ENCODE measurements at places on chromosomes 11 and 22.

DNA sequence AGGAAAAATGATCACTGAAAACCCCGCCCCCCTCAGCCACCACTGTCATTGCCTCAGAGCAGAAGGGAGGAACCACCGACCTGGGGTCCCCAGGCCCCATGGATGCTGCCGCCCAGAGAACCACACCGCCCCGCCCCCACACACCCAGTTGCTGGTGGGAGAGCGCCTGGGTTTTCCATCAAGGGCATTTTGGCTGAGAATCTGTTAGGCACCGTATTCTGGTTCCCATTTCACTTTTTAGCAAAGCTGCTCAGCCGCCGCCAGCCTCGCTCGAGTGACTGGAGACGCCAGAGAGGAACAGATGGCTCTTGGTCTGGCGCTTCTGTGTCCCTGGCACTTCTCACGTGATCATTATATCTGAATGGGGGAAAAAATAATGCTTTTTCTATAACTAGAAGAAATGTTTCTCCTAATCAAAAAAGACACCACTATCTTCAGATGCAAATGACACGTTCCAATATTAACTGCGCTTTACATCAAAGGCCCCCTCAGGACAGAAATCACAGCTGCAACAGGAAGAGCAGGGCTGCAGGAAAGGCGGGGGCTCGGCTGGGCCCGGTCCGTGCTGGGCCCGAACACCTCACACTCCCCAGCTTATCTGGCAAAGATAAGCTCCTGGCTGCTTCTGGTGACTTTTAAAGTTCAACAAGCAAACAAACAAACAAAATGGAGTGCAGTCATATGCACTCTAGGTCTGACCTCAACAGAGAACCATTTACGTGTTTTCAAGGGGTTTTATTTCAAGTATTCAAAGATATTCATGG lies 149.8 kb downstream of the MPPED1 start:
- DNase-seq, result no peak

DNA sequence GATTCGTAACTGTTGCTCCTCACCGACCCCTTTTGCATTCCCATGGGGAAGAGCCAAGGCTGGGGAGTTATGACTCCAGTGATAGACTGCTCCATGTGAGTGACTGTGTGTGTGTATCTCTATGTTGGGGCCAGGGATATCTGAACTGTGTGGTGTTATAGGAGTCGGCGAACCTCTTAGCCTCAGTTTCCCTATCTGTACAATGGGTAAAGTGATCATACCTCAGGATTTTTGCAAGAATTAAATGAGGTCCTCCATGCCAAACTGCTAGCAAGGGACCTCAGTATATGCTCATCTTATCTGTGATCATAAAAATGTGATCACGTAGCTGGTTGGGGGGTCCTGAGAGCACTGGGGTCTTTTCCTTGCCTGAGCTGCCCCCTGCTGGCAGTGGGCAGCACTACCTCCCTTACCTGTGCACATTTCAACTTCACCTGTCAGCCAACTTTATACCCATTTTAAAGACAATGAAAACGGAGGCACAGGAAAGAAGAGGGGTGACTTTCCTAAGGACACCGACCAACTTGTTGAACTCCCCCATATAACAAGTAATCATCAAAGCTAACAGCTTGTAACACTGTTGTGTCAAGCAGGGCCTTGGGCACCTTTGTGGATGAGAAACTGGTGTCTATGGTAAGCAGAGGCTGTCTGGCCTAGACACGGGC lies 1.4 kb upstream of the DPP3 start:
- no peak for DNase-seq

- DNase-seq, result peak; percentile 59
Measured at GRCh38 chr11:126607374-126607773, 251.9 kb downstream of the ST3GAL4 start.

- no peak for DNase-seq
Measured at GRCh38 chr11:62513626-62514025, 33.0 kb downstream of the AHNAK start.

GRCh38 chr11:47189100-47189834 lies 3.0 kb upstream of the PACSIN3 start:
- DNase-seq, result peak; percentile 89

DNA sequence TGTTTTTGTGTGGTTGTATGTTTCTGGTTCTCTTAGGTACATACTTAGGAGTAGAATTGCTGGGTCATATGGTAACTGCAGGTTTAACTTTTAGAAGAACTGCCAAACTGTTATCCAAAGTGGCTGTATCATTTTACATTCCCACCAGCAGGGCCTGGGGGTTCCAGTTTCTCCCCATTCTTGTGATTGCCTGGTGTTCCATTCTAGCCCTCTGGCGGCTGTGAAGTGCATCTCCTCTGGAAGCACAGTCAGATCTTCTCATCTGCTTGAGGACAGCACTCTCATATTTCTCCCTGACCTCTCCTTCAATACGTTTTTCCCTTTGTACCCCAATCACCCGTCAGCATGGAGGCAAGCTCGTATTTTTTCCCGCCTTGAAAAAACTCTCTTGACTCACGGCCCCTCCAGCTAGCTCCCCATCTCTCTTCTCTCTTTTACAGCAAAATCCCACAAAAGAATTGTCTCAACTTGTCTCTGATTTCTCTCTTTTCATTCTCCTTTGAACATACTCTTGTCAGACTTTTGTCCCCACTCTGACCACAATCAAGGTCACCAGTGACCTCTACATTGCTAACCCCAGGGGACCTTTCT lies 56.8 kb upstream of the THY1 start:
- DNase-seq, result peak; percentile 66

DNA sequence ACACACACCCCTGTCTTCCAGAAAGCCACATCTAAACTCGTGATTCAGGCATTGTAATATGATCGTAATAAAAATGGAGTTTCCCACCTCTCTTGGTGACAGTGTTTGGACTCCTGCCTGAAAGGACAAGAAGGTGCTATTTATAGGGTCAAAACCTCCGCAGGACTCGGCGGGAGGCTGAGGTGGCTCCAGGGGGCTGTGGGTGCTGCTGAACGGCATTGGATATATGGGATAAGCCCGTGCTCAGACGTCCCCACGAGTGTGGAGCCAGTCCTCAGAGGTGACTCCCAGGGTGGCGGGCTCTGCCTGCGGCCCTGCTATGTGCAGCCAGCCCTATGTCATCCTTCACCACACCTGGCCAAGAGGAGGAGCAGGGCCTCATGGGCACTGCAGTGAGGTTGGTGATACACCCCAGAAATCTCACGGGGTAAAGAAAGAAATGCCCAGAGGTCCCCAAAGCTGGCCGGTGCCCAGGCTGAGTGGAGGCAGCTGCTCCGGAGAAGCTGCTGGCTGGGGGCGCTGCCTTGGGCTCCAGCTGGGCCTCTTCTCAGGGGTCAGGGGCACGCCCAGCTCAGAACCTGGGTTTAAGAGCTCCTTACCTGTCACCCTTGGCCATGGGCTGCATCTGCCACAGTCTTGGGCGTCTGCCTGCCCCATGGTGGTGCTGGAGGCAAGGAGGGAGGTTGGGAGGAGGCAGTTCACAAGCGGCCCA lies 5.1 kb upstream of the OSBPL5 start:
- DNase-seq, result no peak

GRCh38 chr11:22193348-22194051 lies 615 bp downstream of the ANO5 start:
- no peak for DNase-seq

- peak; percentile 0 for DNase-seq
Measured at GRCh38 chr11:119319700-119320239, 2.8 kb upstream of the MCAM start.

- no peak for DNase-seq
Measured at GRCh38 chr22:25572708-25573171, 8.3 kb downstream of the GRK3 start.

- no peak for DNase-seq
Measured at GRCh38 chr11:68472778-68473177, 12.2 kb downstream of the PPP6R3 start.

DNA sequence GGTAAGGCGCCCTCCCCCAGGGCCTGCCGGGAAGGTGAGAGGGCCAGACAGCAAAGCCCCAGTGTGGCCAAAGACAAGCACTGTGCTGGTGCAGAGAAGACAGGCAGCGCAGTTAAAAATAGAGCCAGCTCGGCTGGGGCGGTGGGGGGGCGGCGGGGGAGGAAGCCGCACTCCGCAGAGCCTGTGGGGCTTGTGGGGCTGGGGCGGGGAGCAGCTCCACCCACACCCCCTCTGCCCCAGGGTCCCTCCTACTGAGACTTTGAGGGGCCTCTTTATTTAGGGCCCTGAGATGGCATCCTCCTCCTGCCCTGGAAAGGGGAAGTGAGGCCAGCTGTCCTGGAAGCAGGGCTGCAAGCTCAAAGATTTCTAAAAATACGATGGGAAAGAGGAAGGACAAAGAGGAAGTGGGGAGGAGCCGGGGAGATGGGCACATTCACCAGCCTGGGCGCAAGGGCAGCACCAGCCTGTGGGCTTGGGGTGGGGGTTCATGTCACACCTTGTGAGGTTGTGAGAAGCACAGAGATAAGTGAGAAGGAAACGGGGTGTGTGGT lies 2.6 kb downstream of the CYTH4 start:
- DNase-seq, result no peak

- no peak for DNase-seq
Measured at GRCh38 chr11:64619196-64619595, 28.2 kb downstream of the SLC22A12 start.

GRCh38 chr11:86182976-86183584 lies 61.5 kb upstream of the EED start:
- peak; percentile 55 for DNase-seq

DNA sequence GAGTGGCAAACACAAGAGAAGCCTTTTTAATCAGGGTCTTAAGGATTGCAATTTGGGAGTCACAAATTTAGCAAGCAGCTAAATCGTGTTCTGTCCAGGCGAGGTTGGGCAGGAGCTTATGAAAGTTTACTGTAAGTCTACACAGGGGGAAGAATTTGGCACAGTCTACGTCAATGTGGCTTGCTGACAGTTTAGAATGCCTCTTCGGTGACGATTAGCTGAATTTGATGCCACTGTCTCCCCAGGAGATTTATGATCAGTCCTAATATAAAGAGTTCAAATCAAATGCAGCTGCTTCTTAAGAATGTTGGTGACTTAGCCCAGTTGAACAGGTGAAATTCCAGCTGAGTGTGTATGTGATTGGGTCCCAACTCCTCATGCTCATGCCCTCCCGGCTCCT lies 114.1 kb upstream of the CLPB start:
- no peak for DNase-seq

DNA sequence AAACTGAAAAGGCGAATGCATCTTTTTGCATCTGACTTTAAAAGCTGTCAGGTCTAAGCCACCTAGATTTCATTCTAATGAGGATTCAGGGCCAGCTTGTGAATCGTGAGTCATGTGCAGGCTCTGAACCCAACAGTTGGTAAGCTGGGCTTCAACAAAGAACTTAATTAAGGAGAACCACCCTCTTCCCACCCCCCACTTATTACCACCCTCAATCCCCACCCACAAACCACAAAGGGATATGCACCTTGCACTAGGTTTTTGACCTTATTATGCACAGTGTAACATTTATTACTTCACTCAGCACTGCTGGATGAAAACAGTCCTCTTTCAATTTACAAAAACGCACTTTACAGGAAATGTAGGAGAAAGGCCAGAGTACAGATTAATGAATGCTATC lies 94.1 kb upstream of the LIN7C start:
- no peak for DNase-seq

GRCh38 chr11:70297341-70297740 lies 26.9 kb downstream of the PPFIA1 start:
- peak; percentile 29 for DNase-seq

- DNase-seq, result no peak
Measured at GRCh38 chr11:114049050-114049449, 10.5 kb upstream of the ZBTB16 start.

DNA sequence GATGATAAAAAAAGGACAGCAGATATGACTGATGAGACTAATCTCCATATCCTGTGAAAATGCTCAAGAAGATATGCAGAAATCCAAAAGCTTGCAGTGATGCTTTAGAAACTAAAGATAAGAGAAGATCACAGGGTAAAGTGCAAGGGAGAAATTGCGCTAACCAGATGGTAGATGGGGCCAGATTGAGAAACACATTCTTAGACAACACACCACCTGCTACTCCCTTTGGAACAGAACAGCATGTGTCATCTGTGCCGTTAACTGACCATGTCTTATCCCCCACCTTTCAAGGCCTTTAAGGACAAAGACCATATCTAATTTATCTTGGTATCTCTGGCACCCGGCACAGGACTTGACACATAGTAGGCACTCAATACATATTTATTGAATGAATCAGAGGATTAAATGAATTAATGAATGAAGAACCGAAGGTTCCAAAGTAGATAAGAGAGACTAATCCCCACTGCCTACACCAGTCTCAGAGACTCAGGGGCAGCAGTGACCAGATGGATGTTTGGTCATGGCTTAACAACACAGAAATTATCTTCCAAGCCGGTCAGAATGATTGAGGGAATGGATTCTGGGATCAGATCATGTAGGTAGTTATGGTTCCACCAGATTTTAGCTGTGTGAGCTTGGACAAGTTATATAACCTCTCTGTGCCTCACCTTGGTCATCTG lies 12.3 kb upstream of the P2RY2 start:
- DNase-seq, result no peak

GRCh38 chr11:76800466-76801200 lies 17.5 kb downstream of the TSKU start:
- DNase-seq, result no peak

- DNase-seq, result peak; percentile 79
Measured at GRCh38 chr11:123973816-123974215, 3.8 kb downstream of the OR10S1 start.

DNA sequence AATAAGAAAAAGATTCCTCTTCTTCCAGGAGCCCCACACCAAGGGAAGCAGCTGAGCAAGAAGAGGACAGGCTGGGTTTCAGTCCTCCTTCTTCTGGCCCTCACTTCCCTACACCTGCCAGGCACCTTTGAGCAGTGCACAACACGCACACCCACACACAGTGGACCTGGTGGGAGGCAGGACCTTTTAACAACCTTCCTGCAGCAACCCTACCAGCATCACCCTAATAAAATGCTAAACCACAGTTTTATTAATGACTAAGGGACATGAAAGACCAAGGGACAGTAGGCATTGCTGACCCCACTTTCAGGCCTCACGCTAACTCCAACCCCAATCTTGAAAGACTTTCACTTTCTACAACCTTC lies 12.2 kb downstream of the ARAP1 start:
- DNase-seq, result no peak

DNA sequence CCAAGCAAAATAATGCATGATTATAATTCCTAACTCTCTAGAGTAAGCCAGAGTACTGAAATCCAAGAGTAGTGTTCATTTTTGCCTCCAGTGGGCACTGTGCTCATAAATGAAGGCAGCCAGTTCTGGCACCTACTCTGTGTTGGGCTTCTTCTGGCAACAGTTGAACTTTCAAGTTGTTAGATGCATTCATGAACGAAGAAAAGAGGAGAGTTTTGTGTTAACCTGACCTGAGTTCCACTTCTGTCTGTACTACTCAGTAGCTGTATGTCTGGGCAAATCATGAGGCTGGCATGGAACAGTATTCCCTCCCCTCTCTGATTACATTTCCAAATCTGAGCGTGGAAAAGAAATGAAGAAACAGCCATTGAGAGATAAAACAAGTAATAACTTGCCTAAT lies 20.3 kb upstream of the TENM4 start:
- DNase-seq, result peak; percentile 25

DNA sequence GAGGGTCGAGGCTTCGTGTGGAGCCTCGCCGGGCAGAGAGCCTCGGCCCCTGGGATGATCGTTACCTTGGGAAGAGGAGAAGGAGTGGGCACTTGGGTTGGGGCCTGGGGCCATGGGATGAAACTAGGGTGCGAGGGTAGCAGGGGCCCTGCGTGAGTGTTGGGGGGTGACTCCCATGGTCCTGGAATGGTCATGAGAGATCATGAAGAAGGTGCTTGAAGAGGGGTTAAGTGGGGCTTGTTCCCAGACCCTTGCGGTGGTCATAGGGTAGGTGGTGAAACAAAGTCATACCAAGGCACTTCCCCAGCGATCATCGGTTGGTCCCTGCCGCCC lies 284 bp downstream of the CCS start:
- no peak for DNase-seq
